ENCODE measurements at places on chromosomes 3 and 15.

- no peak for DNase-seq
Observed at GRCh38 chr15:66620341-66620740, 54.5 kb upstream of the LCTL start.

GRCh38 chr3:16253601-16254000, 11.1 kb downstream of the DPH3 start:
- DNase-seq: no peak

- DNase-seq: no peak
Observed at GRCh38 chr3:149541091-149541491, 66.6 kb downstream of the TM4SF4 start.

GRCh38 chr3:112351036-112351435, 18.1 kb downstream of the CD200 start:
- DNase-seq: no peak

GRCh38 chr3:37922721-37923568, 61.3 kb downstream of the CTDSPL start:
- no peak for DNase-seq

- no peak for DNase-seq
Observed at GRCh38 chr3:166634091-166634746, 745.9 kb downstream of the ZBBX start.

- DNase-seq: peak; percentile 52
Observed at GRCh38 chr3:45950686-45951600, 7.7 kb downstream of the CXCR6 start.

- DNase-seq: peak; percentile 34
Observed at GRCh38 chr3:184361532-184361931, at the start of the genes CLCN2 and POLR2H. TSS of gene CLCN2 (minus strand) at chr3:184361605. CDS start at chr3:184361479, 126 bp downstream. TSS of gene POLR2H (plus strand) at chr3:184361710. CDS start at chr3:184363493, 1,783 bp downstream.

DNA sequence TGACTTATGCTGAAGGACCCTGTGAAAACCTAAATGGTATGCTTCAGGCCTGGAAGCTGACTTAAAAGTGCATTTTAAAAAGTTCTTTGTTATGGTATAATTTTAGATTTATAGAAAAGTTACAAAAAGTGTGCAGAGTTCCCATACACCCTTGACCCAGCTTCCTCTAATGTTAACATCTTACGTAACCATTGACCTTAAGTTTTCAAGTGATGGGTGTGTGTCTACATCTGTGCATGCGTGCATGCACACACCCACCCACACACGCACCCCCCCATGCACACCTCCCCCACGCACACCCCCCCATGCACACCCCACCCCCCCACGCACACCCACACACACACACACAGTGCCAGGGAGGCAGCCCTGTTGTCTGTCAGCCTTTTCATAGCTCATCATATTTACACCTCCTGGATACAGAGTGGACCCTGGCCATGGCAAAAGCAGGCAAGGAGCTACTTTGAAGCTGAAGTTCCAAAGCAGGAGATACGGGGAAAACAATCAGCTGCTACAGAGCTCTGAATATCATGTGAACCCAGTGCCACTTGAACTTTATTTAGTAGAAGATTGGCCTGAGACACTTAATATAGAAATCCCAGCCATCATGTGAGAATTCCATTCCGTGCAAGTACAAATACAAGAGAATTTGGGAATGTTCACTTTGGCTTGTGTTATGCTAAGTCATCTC, 30.0 kb upstream of the TRAK1 start:
- DNase-seq: no peak

DNA sequence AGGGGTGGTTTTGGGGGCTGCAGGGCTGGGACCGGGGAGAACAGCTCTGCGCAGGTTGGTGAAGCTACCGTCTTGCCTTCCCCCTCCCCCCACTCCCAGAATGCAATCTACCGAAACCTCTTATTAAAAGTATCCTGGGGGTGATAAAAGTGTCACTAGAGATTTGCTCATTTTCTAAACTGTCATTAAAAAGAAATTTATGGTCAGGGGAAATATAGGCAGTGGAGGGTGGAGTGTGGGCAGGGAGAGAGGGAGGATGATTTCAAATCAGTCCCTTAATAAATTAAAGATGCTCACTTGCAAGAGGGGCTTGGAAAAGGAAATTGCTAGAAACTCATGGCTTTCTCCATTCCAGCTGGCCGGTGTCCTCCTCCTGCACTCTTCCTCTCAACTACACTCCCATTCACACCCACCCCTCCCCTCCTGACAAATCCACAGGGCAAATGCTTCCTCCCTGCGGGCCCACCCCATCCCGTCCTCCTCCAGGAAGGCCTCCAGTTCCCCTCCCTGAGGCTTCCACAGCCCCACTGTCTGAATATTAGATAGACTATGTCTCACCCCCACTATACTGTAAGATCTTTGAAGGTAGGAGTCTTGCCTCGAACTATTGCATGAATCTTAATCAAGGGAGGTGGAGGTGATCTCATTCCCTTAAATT, 83.9 kb downstream of the TLE3 start:
- DNase-seq: no peak

DNA sequence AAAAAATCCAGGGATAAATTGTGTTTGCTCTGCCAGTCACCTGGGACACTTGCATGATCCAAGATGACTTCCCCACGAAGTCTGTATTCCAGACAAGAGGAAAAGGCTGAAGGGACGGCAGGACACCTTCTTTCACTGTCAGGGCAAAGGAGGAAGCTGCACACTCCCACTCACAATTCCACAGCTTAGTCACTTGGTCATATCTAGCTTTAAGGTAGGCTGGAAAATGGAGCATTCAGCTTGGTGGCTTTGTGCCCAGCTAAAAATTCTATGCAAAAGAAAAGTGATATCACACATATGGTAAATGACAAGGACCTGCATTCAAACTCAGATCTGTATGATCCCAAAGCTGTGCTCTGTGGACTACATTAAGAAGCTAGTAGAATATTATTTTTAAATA, 109.2 kb upstream of the TPM1 start:
- DNase-seq: no peak

GRCh38 chr15:31887246-31887645, 143.1 kb upstream of the CHRNA7 start:
- no peak for DNase-seq

GRCh38 chr15:46408312-46408711, 773.5 kb downstream of the SQOR start:
- DNase-seq: no peak

DNA sequence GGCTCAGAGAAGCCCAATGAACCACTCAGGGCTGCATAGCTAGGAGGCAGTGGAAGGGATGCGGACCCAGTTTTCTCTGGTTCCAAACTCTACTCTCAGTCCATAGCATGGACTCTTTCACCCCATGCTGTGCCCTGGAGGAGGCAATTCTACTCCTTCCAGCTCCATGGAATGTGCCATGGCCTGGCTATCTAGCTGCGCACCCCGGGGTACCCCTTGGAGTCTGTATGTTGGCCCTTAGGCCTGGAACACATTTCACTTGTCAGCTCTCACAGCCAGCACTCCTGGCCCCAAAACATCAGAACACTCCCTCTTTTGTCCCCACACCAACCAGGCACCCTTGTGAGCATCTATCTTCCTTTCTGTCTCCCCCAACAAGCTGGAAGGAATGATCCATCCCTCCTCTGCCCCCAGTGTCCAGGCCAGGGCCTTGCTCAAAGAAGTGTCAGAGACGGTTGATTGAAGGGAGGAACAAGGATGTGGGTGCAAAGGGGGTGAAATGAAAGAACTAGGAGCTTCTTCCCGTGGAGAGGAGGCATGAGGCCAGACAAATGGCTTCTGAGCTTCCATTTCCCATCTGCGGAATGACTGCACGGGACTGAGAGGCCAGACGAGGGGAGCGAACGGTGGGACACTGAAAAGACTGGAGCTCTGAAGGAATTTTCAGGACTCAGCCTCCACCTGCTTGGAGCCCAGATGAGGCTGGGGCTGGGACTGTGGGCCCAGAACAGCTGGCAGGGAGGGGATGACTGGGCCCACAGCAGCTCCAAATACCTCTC, 2.8 kb downstream of the PRSS50 start:
- no peak for DNase-seq

DNA sequence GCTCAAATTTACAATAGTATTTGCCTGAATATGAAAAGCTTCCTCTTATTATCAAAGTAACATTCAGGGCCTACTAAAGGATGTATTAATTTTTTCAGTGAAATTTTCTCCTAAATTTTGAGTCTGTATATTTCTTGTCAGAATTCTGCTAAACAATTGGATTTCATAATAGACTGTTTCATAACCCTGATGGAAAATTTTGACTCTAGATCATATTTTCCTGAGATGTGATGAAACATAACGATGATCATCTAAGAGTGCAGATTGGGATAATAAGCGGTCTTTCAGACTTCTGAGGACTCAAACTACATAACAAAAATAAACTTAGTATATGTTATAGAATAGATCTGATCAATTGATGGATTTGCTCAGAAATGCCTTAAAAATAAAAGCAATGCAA, 574.5 kb upstream of the TBL1XR1 start:
- no peak for DNase-seq

- no peak for DNase-seq
Observed at GRCh38 chr3:39343076-39343717, 13.7 kb downstream of the CCR8 start.

Data from stimulated activated CD4-positive, alpha-beta T cell treated with anti-CD3 and anti-CD28 coated beads, Interleukin-4, amount 100 ng/mL, for 48 hours (primary cell).